ENCODE measurements at places on chromosomes 3 and 15.

DNA sequence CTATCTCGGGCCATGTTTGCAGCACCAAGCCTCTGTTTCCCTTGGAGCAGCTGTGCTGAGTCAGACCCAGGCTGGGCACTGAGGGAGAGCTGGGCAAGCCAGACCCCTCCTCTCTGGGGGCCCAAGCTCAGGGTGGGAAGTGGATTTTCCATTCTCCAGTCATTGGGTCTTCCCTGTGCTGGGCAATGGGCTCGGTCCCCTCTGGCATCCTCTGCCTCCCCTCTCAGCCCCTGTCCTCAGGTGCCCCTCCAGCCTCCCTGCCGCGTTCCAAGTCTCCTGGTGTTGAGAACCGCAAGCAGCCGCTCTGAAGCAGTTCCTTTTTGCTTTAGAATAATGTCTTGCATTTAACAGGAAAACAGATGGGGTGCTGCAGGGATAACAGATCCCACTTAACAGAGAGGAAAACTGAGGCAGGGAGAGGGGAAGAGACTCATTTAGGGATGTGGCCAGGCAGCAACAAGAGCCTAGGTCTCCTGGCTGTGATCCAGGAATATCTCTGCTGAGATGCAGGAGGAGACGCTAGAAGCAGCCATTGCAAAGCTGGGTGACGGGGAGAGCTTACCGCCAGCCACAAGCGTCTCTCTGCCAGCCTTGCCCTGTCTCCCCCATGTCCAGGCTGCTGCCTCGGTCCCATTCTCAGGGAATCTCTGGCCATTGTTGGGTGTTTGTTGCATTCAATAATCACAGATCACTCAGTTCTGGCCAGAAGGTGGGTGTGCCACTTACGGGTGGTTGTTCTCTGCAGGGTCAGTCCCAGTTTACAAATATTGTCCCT, 1.2 kb downstream of the RHO start:
- DNase-seq = no peak

DNA sequence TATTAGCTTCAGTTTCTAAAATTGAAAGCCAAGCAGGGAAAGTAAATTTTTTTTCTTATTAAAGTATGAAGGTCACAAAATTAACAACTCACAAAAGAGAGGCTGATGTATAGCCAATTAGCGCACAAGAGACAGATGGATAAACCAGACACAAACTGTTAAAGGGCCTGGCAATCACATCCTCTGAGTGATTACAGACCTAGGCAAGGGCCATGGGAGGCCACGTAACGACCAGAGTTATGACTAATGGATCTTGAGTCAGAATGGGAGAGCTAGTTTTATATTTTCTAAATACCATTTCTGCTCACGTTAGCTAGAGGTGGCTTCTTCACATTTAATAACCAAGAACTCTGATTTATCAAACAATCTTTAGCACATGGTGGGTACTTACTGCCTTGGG, 17.8 kb upstream of the SCAMP5 start:
- no peak for DNase-seq

DNA sequence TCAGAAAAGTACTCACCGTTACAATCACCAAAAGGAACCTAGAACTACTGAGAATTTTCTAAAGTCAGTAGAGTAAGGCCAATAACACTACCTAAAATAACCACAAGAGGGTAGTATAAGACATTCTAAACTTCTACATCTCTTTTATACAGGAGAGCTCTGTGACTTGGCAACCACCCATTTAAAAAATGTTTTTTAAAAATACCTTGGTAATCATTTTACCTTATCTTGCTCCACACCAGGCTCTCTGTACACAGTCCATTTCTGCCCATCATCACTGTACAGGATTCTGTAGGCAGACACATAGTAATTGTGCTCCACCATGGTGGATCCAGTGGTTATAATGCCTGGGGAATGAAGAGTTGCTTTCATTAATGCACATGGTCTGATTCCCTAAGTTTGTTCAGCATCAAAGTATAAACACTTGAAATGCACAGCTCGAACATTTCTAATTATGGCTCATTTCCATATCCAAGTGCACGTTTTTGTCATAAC, 54.5 kb downstream of the ST3GAL6 start:
- no peak for DNase-seq

- no peak for DNase-seq
Observed at GRCh38 chr3:117303443-117303842, 593.9 kb downstream of the TUSC7 start.

DNA sequence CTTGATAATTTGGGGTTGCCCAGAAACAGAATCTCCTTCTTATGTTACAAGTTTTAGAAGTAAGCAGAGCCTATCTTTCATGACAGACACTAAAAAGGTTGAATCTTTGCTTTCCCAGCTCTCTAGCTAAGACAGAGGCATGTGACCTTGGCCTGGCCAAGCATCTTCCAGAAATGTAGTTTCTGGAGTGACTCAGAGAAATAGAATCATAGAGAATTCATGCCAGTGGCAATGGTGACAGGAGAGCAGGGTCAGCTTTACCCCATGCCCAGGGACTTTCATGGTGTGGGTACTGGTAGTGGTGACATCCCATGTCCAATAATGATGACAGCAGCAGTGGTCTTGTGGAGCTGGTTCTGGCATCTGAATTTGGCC, 4.0 kb upstream of the PARP6 start:
- no peak for DNase-seq

DNA sequence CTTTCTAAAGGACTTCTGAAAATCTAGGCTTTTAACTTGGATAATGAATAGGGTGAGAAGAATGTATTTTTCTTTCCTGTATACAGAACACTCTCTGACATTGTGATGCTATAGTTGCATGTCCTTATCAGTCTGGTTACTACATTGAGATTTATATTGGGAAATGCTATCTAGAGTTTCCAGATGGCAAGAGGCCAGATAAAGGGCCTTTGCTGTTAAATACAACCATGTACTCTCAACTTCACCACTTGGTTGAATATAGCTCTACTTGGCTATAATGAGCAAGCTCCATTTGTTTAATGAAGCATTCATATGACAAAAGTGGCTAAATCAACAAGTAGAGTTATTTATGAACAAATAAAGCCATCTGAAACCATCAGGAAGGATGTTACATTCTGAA, 91.0 kb downstream of the IGSF11 start:
- DNase-seq = no peak

- no peak for DNase-seq
Observed at GRCh38 chr3:145177828-145178227, 983.2 kb downstream of the PLOD2 start.

All from breast epithelium (tissue), 4 donors.